ENCODE measurements at places on chromosomes 3 and 15. TPM values are rescaled to one million over a fixed set of nuclear protein-coding genes. Genes with fewer than 3 reads are reported as not detected.

DNA sequence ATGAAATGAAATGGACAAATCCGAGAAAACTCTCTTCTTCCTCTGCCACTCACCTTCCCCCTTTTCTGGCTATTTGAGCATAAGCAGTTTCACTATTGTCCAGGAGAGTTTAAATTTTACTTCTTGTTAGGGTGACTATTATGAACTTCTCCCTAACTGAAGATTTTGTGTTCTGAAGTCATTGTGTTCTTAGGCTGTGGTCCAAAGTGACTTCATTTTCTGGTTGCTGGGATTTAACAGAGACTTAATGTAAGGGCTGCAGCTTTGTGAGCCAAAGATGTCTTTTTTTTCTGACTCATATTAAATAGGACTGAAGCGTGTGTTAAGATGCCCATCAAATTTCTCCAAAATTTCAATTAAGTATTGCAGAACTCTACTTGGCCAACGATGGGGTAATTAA, 46.5 kb upstream of the FSTL1 start:
- H3K27ac ChIP-seq: no peak overlapping the region
- no peaks in the 10 kb centered on the region for H3K4me1 ChIP-seq
- no peaks in the 10 kb centered on the region for H3K27me3 ChIP-seq
- DNase-seq: no peak
- no peaks in the 10 kb centered on the region for H3K36me3 ChIP-seq

- H3K36me3 ChIP-seq: no peaks in the 10 kb centered on the region
- no peak overlapping the region for H3K27ac ChIP-seq
- no peak overlapping the region for H3K4me3 ChIP-seq
- DNase-seq: no peak
- no peaks in the 10 kb centered on the region for H3K4me1 ChIP-seq
- no peaks in the 10 kb centered on the region for H3K27me3 ChIP-seq
These were observed 153.3 kb downstream of the P3H2 start for GRCh38 chr3:189967254-189967865.

Gene ADAMTSL3
- 0.66 TPM for total RNA-seq

Gene ZDHHC23
- 3.5 TPM for total RNA-seq

GRCh38 chr3:134804508-134805480, 9.7 kb downstream of the EPHB1 start:
- peaks cover 19% of the 10 kb centered on the region for H3K4me1 ChIP-seq
- no peak overlapping the region for H3K27ac ChIP-seq
- H3K36me3 ChIP-seq: no peaks in the 10 kb centered on the region

Measured in gastrocnemius medialis (tissue), 4 donors.